Regular cardiac myocyte (primary cell): ENCODE measurements at places on chromosomes 7 and 10. TPM values are rescaled to one million over a fixed set of nuclear protein-coding genes. Genes with fewer than 3 reads are reported as not detected.

KCNIP2 gene
- total RNA-seq, result 0.19 and 2.0 TPM in 2 replicates

CNPY1 gene
- not detected in 2 replicates for total RNA-seq

CTNNA3 gene
- under 0.01 TPM in 1 of 2 replicates, not detected in the other for total RNA-seq

GLCCI1 gene
- total RNA-seq, result 2.9 and 8.5 TPM in 2 replicates

CALHM1 gene
- total RNA-seq, result not detected in 2 replicates

ZNF679 gene
- total RNA-seq, result not detected in 2 replicates

PTF1A gene
- not detected in 2 replicates for total RNA-seq

PROSER2 gene
- 1.7 and 2.3 TPM in 2 replicates for total RNA-seq

MUC12 gene
- 0.19 TPM in 1 of 2 replicates, not detected in the other for total RNA-seq
